ENCODE measurements at places on chromosomes 11 and 22.

DNA sequence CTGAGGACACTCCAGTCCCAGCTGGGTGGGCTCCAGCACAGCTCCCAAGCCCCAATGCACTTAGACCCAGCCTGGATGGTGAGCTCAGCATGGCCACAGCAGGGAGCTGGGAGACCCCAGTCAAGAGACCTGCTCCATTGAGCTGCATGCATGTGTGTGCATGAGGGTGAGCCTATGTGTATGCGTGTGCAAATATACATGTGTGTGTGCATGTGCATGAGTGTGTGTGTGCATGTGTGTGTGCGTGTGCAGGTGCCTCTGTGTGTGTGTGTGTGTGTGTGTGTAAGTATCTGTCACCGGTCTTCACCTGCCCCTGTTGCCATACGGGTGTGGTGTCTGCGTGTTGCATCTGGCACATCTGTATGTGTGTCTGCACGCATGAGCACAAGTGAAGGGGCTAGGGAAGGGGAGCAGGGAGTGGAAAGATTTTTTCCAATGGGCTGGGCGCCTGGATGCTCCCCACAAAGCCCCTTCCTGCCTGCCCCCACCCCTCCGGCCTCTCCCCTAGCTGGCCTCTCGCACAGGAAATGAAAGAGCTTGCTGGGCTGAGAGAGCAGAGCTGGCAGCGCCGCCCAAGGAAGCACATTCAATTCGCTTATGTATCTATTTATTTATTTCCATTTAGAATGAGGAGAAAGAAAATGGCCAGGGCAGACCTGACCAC, 4.1 kb downstream of the TSPAN32 start:
- DNase-seq, result no peak

- peak; percentile 81 for DNase-seq
Measured at GRCh38 chr11:119108146-119108856, 1.2 kb downstream of the C2CD2L start.

DNA sequence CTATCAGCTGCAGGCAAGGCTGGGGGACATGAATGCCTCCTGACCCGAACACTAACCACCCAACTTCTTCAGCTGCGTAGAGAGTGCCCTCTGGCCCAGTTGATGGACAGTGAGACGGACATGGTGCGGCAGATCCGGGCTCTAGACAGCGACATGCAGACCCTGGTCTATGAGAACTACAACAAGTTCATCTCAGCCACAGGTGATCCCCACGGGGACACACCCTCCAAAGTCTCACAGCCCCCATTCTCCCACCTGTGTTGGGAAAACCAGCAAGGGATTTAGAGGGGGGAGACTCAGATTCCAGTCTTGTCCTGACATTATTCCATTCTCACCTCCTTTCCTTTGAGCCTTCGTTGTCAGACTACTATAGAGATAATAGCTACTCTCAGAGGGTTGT, 912 bp downstream of the VPS51 start:
- DNase-seq, result no peak

DNA sequence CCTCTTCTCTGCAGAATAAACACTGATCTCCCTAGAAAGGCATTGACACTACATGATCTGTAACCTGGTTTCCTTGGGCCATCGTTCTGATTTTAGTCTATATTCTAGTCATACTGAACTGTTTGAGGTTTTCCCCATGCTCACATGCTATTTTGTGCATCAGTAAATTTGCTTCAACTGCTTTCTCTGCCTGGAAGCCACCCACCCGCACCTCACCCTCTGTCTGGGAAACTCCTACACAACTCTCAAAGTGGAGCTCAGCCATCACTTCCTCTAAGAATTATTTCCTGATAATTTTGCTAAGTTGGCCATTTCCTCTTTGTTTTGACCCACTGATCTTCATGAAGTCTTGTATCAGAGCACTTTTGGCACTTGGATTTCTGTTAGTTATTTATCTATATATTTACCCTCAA, 36.1 kb downstream of the MMP20 start:
- DNase-seq, result no peak

DNA sequence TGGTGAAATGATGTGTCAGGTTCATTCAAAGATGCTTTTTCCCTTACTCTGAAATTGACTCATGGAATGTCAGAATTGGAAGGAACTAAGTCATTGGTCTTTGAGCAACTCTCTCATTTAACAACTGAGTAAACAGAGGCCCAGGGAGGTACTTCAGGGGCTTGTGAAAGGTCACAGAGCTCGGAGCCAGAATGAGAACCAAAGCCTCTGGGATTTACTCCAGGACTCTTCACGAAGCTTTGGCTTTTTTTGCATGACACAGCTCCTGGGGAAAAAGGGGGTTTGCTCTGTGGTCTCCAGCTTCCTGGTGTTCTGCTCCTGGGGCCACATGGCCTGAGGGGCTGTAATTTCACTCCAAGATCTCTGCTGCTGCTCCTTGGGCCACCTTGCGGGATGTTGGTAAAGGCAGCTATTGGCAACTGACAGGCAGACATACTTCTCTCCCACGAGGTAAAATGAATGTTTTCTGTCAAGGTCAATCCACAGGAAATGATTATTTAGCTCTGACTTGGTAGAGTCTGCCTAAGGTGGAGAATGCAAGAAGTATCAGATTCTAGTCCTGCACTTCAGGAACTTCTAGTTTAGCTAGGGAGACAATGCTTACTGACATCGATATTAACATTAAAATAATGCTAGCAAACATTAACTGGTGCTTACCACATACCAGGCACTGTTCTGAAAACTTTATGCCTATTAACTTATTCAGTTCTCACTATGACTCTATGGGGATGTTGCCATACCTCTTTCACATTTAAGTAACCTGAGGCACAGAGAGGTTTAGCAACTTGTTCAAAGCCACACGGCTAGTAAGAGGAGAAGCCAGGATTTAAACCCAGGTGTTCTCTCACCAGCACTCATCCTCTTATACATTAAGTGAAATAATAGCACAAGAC, 16.1 kb downstream of the PKNOX2 start:
- DNase-seq, result no peak

DNA sequence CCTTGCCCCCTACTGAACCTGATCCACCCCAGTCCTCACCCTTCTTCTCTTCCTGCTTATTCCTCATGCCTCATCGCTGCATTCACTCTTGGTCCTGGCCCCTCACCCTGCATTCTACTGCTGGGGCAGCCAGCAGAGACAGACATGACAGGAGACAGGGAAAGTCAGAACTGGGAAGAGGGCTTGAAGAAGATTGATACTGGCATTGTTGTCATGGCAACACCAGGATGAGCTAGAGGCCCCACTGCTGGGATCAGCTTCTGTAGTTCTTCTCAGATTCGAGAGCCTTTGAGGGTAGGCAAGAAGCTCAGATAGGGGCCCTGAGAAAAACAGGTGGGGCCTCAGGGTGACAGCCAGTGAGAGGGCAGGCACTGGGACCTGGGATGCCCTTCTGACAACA, 264.3 kb downstream of the MIAT start:
- no peak for DNase-seq

- peak; percentile 86 for DNase-seq
Measured at GRCh38 chr11:64888729-64889511, 10.5 kb upstream of the EHD1 start.
